ENCODE measurements at places on chromosomes 12 and 14. TPM values are rescaled to one million over a fixed set of nuclear protein-coding genes. Genes with fewer than 3 reads are reported as not detected.

GRCh38 chr12:110937104-110937641 lies 16.8 kb upstream of the MYL2 start:
- DNase-seq, result peak; percentile 72

- peak; percentile 85 for DNase-seq
These were observed 15.2 kb upstream of the CLIP1 start for GRCh38 chr12:122437656-122438121.

DNA sequence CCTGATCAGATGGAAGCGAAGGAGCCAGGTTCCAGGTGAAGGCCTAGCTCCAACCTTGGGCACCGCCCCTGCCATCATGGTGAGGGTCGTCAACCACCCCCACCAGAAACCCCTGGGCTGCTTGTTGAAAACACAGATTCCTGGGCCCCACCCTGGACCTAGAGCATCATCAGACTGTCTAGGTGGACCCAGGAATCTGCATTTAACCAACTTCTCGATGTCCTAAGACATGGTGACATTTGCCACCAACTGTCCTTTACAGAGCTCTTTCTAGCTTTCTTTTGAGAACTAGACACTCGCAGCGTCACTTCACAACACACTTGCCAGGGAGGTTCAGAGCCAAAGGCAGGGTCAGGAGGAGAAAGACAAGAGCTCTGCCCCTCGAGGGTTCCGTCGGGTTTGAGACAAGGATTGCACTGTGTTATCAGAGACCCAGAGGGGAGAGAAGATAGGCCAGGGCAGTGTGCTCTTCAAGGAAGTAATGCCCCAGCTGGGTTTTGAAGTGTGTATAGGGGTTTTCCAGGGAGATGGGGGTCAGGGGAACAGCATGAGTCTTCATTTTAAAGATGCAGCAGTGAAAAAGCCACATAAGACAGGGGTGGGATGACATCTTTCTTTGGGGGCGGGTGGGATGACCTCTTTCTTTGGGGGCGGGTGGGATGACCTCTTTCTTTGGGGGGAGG lies 24.6 kb downstream of the RFLNA start:
- DNase-seq, result no peak

DNA sequence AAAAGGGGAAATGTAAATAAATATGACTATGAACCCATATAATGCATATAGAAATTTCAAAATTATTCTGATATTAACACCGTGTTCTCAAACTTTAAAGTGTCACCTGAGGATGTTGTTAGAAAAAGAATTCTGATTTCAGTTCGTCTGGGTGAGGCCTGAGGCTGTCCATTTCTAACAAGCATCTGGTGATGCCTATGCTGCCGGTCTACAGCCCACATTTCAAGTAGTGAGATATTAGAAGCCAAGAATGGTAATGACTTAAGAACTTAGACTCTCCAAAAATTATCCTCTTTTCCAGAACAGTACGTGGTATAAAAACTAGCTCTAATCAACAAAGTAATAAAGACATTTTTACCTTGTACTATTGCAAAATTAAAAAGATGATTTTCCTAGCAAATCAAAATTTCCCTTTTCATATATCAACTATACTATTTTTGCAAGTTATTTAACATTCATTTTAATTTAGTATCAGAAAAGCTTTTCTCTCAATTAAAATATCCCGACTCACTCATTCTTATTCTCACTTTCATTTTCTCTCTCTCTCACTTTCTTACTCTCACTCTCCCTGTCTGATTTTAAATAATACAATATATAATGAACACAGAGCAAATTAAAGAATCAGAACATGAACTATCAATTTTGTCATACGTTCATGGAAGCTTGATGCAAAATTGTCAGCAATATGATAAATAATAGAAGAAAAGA lies 35.0 kb downstream of the PIK3C2G start:
- DNase-seq, result no peak

Gene TDRD9
- 8.3 TPM for total RNA-seq

Gene ACSM4
- total RNA-seq, result not detected

Gene FOXG1
- total RNA-seq, result not detected
